ENCODE measurements at places on chromosomes 3 and 15.

GRCh38 chr15:28888302-28888894 is 2.6 kb downstream of the APBA2 start:
- peaks cover 19% of the 10 kb centered on the region for H3K27me3 ChIP-seq
- no peak overlapping the region for H3K4me3 ChIP-seq
- no peak overlapping the region for H3K27ac ChIP-seq
- no peak for DNase-seq
- no peaks in the 10 kb centered on the region for H3K36me3 ChIP-seq
- H3K4me1 ChIP-seq = no peaks in the 10 kb centered on the region

- no peaks in the 10 kb centered on the region for H3K4me1 ChIP-seq
- no peaks in the 10 kb centered on the region for H3K27me3 ChIP-seq
- DNase-seq = no peak
- H3K36me3 ChIP-seq = no peaks in the 10 kb centered on the region
- H3K4me3 ChIP-seq = no peak overlapping the region
Measured at GRCh38 chr3:66050821-66051220, 12.1 kb upstream of the MAGI1 start.

GRCh38 chr3:149589332-149589731 is 68.5 kb downstream of the WWTR1 start:
- H3K27me3 ChIP-seq = no peaks in the 10 kb centered on the region
- peaks cover 4% of the 10 kb centered on the region for H3K4me1 ChIP-seq
- no peak for DNase-seq
- H3K27ac ChIP-seq = peak overlapping the region; percentile 17

- H3K4me3 ChIP-seq = no peak overlapping the region
- no peaks in the 10 kb centered on the region for H3K36me3 ChIP-seq
- H3K27me3 ChIP-seq = no peaks in the 10 kb centered on the region
- no peak overlapping the region for H3K27ac ChIP-seq
- no peak for DNase-seq
Measured at GRCh38 chr15:68650901-68651709, 72.3 kb downstream of the CORO2B start.

- H3K27me3 ChIP-seq = no peaks in the 10 kb centered on the region
- H3K27ac ChIP-seq = peak within 1 kb of the TSS; percentile 97
- H3K36me3 ChIP-seq = no peaks in the 10 kb centered on the region
- H3K4me1 ChIP-seq = peaks cover 53% of the 10 kb centered on the region
- peak; percentile 91 for DNase-seq
Measured at GRCh38 chr3:141368062-141368924, at the start of gene ZBTB38. Gene ZBTB38, plus strand, starts transcription at chr3:141368504. Its CDS starts 73,885 bp downstream, at chr3:141442389.

DNA sequence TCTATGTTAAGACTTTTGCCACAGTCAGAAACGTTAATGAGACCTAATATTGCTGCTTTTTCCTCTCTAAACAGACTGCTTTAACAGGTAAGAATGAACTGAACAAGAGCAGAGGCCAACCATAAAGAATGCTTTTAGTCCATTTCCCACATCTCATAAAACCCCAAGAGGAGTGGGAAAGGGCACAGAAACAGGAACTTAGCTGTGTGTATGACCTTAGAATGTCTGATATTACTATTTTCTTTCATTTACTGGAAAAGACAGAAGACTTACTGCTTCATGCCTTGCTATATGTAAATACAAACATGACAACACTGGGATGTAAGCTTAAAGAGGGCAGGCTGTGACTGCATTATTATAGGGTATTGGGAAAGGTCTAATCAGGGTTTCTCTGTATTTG is 115.0 kb downstream of the ISL2 start:
- H3K4me3 ChIP-seq = no peak overlapping the region
- DNase-seq = no peak
- H3K27ac ChIP-seq = no peak overlapping the region
- H3K36me3 ChIP-seq = no peaks in the 10 kb centered on the region
- H3K4me1 ChIP-seq = no peaks in the 10 kb centered on the region

DNA sequence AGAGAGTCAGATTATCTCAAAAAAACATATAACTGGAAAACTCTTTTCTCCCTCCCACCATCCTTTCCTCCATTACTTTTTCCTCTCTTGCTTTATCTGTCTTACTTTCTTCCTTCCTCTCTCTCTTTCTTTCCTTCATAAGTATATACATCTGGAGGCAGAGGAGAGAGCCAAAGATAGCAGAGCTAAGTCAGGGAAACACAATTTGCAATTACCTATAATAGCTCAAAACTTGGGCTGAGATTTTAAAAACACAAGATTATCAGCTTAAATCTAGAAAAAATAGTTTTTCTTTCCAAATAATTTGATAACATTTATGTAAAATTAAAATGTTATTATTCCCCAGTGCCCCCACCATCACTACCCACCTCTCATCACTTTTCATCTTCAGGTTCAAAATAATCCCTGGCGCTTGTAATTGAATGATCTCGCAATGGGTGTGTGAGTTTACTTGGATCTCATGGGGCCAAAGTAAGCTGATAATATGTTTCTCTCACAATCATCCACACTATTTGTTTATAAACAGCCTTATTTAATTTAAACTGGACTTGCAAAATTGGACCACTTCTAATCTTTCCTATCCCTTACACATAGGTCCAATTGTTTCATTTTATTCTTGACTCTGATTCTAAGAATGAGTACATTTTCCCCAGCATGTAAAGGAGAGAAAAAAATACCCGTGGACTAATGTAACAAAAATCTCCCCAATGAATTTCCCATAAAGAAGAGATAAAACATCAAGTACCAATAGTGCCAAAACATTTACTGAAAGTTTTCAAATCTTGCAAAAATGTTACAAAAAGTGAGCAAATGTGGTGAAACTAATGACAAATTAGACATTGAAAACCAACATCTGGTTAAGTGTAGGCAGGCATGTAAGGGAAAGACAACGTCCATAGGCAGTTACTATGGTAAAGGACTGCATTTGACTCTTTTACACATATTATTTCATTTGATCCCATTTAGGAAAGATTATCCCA is 236.9 kb downstream of the DTWD1 start:
- no peak overlapping the region for H3K27ac ChIP-seq
- H3K4me3 ChIP-seq = no peak overlapping the region
- H3K4me1 ChIP-seq = peaks cover 7% of the 10 kb centered on the region
- DNase-seq = no peak
- H3K27me3 ChIP-seq = no peaks in the 10 kb centered on the region

DNA sequence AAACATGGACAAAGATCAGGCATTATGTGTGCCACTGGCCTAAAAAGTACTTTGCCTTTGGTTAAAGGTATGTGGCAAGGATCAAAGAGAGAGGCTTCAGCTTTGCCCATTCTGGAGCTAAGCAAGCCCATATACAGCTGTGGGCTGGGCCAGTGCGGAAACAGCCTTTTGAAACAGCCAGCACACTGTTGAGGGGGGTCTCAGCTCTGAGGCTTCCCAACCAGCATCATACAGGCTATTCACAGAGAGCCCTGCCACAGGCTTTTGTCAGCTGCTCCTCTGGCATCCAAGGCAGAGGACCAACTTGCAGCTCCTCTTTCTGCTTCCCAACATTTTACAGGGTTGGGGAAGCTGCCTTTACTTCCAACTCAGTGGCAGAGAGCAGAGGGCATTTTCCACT is 63.2 kb upstream of the FOXB1 start:
- H3K27me3 ChIP-seq = peaks cover 15% of the 10 kb centered on the region
- DNase-seq = no peak
- H3K27ac ChIP-seq = no peak overlapping the region
- no peaks in the 10 kb centered on the region for H3K36me3 ChIP-seq

- peaks cover 3% of the 10 kb centered on the region for H3K4me1 ChIP-seq
- no peaks in the 10 kb centered on the region for H3K36me3 ChIP-seq
- H3K4me3 ChIP-seq = no peak overlapping the region
- no peak for DNase-seq
Measured at GRCh38 chr3:130825762-130826299, 68.1 kb upstream of the ATP2C1 start.

DNA sequence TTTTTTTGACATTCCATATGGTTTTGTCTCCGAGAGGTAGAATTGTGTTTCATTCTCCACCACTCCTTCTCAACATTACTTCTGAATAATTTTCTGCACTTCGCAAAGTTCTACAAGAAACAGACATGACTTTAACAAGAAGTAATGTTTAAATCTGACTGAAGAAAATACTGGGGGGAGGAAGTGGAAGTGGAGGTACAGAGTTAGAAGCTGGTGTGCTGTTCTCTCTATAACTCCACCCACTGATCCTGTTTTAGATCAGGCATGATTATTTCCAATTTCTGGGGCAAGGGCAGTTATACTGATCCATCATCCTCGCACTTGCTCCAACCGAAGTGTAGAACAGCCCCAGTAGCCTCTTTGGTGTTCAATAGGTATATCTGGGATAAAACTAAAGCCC is 9.2 kb upstream of the MCCC1 start:
- DNase-seq = no peak
- no peak overlapping the region for H3K27ac ChIP-seq
- no peaks in the 10 kb centered on the region for H3K27me3 ChIP-seq
- H3K36me3 ChIP-seq = no peaks in the 10 kb centered on the region

DNA sequence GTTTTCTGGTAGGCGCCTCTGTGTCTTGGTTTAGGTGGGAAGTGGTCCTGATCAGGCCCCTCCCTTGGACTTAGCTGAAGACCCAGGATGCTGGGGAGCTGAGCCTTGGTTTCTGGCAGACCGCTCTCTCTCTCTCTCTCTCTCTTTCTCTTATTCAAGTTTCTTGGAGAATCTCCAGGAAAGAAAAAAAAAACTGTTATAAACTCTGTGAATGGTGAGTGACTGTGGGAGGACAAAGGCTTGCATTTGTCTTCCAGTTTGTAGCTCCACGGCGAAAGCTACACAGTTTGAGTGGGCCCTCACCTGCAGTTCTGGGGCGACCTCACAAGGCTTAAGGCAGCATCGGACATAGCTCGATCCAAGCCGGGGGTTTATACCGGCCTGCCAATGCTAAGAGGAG is 7.5 kb downstream of the DET1 start:
- H3K4me1 ChIP-seq = no peaks in the 10 kb centered on the region
- H3K36me3 ChIP-seq = no peaks in the 10 kb centered on the region
- peak; percentile 2 for DNase-seq
- H3K4me3 ChIP-seq = no peak overlapping the region
- H3K27ac ChIP-seq = no peak overlapping the region

DNA sequence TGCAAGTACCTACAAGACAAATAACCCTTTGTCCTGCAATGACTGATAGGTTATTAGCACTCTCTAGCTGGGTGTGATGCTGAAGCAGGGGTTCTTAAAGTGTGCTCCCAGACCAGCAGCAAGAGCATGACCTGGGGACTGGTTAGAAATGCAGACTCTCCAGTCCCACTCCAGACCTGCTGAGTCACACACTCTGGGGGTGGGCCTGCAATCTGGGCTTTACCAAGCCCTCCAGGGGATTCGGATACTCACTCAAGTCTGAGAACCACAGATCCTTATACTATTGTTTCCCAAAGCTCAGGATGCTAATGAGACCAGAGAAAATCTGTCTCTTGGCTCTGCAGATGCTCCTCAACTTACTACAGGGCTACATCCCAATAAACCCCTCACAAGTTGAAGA is 142.1 kb upstream of the RAD18 start:
- no peaks in the 10 kb centered on the region for H3K4me1 ChIP-seq
- no peak overlapping the region for H3K4me3 ChIP-seq
- no peaks in the 10 kb centered on the region for H3K36me3 ChIP-seq
- H3K27ac ChIP-seq = no peak overlapping the region

GRCh38 chr3:177640319-177640965 is 443.2 kb upstream of the TBL1XR1 start:
- no peak for DNase-seq
- no peaks in the 10 kb centered on the region for H3K27me3 ChIP-seq
- no peaks in the 10 kb centered on the region for H3K36me3 ChIP-seq
- no peak overlapping the region for H3K4me3 ChIP-seq
- H3K4me1 ChIP-seq = no peaks in the 10 kb centered on the region

- DNase-seq = no peak
- no peak overlapping the region for H3K27ac ChIP-seq
- no peak overlapping the region for H3K4me3 ChIP-seq
- H3K27me3 ChIP-seq = peaks cover 9% of the 10 kb centered on the region
- no peaks in the 10 kb centered on the region for H3K36me3 ChIP-seq
Measured at GRCh38 chr3:56048331-56048730, 419.9 kb downstream of the ERC2 start.

- DNase-seq = peak; percentile 33
- H3K27ac ChIP-seq = no peak overlapping the region
- no peaks in the 10 kb centered on the region for H3K36me3 ChIP-seq
- no peaks in the 10 kb centered on the region for H3K27me3 ChIP-seq
- no peak overlapping the region for H3K4me3 ChIP-seq
- H3K4me1 ChIP-seq = no peaks in the 10 kb centered on the region
Measured at GRCh38 chr15:79332824-79333510, 22.1 kb downstream of the TMED3 start.

DNA sequence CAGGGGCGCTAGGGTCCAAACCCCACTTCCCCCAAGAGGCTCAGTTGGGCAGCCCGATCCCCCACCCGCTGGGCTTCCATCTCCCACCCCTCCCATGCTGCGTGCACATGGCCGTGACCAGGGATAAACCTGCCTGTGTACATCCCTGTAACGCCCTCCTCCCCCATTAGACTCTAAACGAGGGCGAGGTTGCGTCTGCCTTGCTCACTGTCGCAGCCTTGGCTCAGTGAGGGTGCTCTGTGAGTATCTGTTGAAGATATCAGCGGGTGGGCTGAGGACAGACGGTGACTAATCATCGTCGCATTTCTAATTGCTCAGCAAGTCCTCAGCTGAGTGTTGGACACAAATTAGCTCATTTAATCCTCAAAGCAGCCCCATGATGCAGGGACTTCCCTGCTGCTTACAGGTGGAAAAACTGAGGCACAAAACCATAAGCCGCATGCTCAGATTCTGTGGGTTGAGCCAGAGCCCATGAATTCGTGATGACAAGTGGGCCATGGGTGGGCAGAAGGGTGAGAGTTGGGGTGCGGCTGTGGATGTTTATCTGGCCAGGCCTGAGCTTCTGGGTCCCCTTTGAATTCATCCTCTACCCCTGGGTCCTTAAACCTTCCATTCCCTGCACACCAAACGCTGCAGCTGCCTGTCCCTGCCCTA is 26.0 kb downstream of the FBLN2 start:
- no peak for DNase-seq
- no peak overlapping the region for H3K27ac ChIP-seq
- peaks cover 5% of the 10 kb centered on the region for H3K27me3 ChIP-seq

- no peak for DNase-seq
- H3K27ac ChIP-seq = no peak overlapping the region
- no peaks in the 10 kb centered on the region for H3K36me3 ChIP-seq
Measured at GRCh38 chr15:61687651-61688050, 372.6 kb downstream of the VPS13C start.

- H3K36me3 ChIP-seq = no peaks in the 10 kb centered on the region
- H3K4me1 ChIP-seq = no peaks in the 10 kb centered on the region
- no peak for DNase-seq
- no peak overlapping the region for H3K27ac ChIP-seq
Measured at GRCh38 chr15:75389791-75390382, 21.5 kb upstream of the MAN2C1 start.

GRCh38 chr15:95141486-95141885 is 910.1 kb downstream of the MCTP2 start:
- H3K36me3 ChIP-seq = no peaks in the 10 kb centered on the region
- DNase-seq = no peak
- H3K4me1 ChIP-seq = no peaks in the 10 kb centered on the region
- no peak overlapping the region for H3K4me3 ChIP-seq
- H3K27me3 ChIP-seq = no peaks in the 10 kb centered on the region

GRCh38 chr3:98259707-98260106 is 4.3 kb upstream of the OR5H6 start:
- H3K4me1 ChIP-seq = no peaks in the 10 kb centered on the region
- DNase-seq = no peak
- H3K4me3 ChIP-seq = no peak overlapping the region
- no peak overlapping the region for H3K27ac ChIP-seq

Measured in left lung (tissue), 14 donors.